ENCODE measurements at places on chromosomes 11 and 22. TPM values are rescaled to one million over a fixed set of nuclear protein-coding genes. Genes with fewer than 3 reads are reported as not detected.

RAG2 gene
- total RNA-seq: not detected

KCNC1 gene
- total RNA-seq: not detected

BTBD18 gene
- total RNA-seq: not detected

IGLL1 gene
- total RNA-seq: 3.4 TPM

NTM gene
- not detected for total RNA-seq

TIRAP gene
- total RNA-seq: 17.6 TPM

PRR33 gene
- not detected for total RNA-seq

CLDN5 gene
- 0.30 TPM for total RNA-seq

PPP6R2 gene
- total RNA-seq: 54.9 TPM

ANO3 gene
- total RNA-seq: not detected

SAA1 gene
- total RNA-seq: not detected

PATE1 gene
- total RNA-seq: not detected

SMTNL1 gene
- not detected for total RNA-seq

TSPAN18 gene
- 24.6 TPM for total RNA-seq

USP47 gene
- total RNA-seq: 41.0 TPM

PLEKHB1 gene
- 5.2 TPM for total RNA-seq

EHF gene
- total RNA-seq: not detected
